ENCODE measurements at places on chromosomes 12 and 14. TPM values are rescaled to one million over a fixed set of nuclear protein-coding genes. Genes with fewer than 3 reads are reported as not detected.
A peak's percentile ranks its signal among the peaks of the same experiment; 100 is the strongest.

DNA sequence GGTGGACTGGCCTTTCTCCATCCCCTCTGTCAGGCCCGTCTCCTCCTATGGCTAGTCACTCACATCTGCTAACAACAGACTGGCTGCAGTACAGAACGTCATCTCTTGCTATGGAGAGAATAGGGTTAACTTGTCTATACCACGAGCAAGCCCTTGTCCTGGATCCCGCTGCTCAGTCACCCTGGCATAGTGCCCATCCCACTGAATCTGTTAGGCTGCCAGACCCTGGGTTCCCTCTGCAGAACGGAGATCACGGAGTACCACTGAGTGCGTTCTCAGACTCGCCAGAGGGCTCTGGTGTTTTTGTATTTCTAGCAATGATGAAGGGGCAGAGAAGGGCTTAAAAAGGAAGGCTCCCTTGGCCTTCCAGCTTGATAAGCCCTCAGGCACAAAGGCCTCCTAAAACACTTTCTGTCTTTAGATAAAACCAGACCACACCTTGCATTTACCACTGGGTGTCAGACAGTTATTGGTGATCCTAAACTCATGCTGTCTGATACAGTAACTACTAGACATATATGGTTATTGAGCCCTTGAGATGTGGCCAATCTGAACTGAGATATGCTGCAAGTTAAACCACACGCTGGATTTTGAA is 6.3 kb upstream of the NRIP2 start:
- peaks cover 3% of the 10 kb centered on the region for H3K36me3 ChIP-seq
- no peaks in the 10 kb centered on the region for H3K27me3 ChIP-seq
- H3K4me3 ChIP-seq = no peak overlapping the region
- no peak for DNase-seq
- no peak overlapping the region for H3K27ac ChIP-seq

- H3K27ac ChIP-seq = no peak overlapping the region
- no peak for DNase-seq
- peaks cover 4% of the 10 kb centered on the region for H3K4me1 ChIP-seq
- peaks cover 29% of the 10 kb centered on the region for H3K36me3 ChIP-seq
- H3K27me3 ChIP-seq = no peaks in the 10 kb centered on the region
- no peak overlapping the region for H3K4me3 ChIP-seq
These were observed 22.2 kb downstream of the NR2C1 start for GRCh38 chr12:95051241-95051640.

- H3K4me1 ChIP-seq = no peaks in the 10 kb centered on the region
- H3K27ac ChIP-seq = no peak overlapping the region
- no peak for DNase-seq
- no peaks in the 10 kb centered on the region for H3K27me3 ChIP-seq
- no peak overlapping the region for H3K4me3 ChIP-seq
- H3K36me3 ChIP-seq = no peaks in the 10 kb centered on the region
These were observed 97.9 kb downstream of the KCNMB4 start for GRCh38 chr12:70463997-70464396.

DNA sequence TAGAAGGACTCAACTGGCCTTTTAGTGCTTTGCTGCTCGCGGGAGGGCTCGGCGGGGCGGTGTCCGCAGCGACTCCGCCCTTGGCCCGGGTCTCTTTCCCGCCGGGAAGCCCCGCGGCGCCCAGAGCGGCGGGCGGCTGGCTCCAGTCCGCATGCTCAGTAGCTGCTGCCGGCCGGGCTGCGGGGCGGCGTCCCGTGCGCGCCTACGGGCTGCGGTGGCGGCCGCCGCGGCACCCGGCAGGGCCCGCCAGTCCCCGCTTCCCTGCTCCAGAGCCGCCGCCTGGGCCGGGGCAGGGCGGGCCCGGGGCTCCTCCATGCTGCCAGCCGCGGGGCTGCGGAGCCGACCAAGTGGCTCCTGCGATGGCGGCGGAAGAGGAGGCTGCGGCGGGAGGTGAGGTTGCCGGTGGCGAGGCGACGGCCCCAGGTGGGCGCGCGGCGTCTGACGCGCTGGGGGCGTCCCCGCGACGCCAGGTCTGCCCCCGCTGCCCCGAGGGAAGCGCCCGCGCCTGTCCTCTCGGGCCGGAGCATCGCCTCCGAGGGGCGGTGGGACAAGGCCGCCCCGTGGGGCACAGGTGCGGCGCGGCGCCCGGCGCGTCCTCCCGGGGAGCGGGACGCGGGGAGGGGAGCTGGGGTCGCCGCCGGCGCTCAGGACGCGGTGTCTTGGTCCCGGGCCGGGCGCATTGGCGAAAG is at the start of gene BMAL2:
Gene BMAL2 (plus strand): TSS at position 123 of the 689 bp plus-strand sequence. CDS start 237 bp downstream, at position 360.
- peak within 1 kb of the TSS; percentile 73 for H3K27ac ChIP-seq
- H3K27me3 ChIP-seq = peaks cover 56% of the 10 kb centered on the region
- H3K4me1 ChIP-seq = peaks cover 30% of the 10 kb centered on the region
- peaks cover 2% of the 10 kb centered on the region for H3K36me3 ChIP-seq
- peak within 1 kb of the TSS; percentile 93 for H3K4me3 ChIP-seq
- DNase-seq = peak; percentile 65

DNA sequence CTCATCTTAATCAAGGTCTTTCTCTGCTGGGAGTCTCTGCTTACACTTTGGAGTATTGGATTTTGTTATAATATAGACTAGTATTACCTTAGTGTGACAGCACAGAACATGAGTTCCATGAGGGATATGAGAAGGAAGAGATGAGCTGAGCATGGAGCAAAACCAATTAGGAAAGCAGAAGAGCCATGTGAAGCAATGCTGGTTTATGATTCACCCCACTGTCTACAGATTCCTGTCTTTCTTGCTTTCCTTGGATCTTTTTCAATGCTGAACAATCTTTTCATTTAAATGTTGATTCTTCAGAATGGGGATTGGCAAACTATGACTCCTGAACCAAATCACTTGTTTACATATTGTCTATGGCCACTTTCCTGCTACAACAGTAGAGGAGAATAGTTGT is 70.4 kb upstream of the KITLG start:
- H3K27me3 ChIP-seq = no peaks in the 10 kb centered on the region
- no peak overlapping the region for H3K27ac ChIP-seq
- no peak overlapping the region for H3K4me3 ChIP-seq
- H3K36me3 ChIP-seq = no peaks in the 10 kb centered on the region
- peaks cover 1% of the 10 kb centered on the region for H3K4me1 ChIP-seq
- DNase-seq = no peak

DNA sequence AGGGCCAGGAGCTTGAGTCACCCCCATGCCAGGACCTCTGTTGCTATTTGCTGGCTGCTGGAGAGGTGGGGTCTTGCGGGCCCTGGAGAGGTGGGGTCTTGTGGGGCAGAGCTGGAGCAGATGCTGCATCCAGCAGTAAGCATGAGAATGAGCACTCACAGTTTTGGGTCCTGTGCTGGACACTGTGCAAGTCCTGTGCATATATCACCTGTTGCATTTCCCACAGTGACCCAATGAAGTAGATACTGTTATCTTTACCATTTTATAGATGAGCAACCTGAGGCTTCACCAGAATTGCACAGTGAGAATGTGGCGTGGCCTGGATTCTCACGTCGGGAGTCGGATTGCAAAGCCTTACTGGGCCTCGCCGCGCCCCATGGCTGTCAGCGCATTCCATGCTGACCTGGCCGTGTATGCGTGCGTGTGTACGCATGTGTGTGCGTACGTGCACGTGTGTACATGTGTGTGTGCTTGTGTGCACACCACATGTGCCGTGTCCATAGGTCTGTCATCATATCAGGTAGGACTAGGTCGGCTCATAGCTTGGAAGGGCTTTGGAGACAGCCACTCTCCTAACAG is 12.0 kb downstream of the COA8 start:
- H3K36me3 ChIP-seq = peaks cover 12% of the 10 kb centered on the region
- H3K27me3 ChIP-seq = no peaks in the 10 kb centered on the region
- no peak overlapping the region for H3K4me3 ChIP-seq
- peaks cover 7% of the 10 kb centered on the region for H3K4me1 ChIP-seq
- peak overlapping the region; percentile 23 for H3K27ac ChIP-seq

DNA sequence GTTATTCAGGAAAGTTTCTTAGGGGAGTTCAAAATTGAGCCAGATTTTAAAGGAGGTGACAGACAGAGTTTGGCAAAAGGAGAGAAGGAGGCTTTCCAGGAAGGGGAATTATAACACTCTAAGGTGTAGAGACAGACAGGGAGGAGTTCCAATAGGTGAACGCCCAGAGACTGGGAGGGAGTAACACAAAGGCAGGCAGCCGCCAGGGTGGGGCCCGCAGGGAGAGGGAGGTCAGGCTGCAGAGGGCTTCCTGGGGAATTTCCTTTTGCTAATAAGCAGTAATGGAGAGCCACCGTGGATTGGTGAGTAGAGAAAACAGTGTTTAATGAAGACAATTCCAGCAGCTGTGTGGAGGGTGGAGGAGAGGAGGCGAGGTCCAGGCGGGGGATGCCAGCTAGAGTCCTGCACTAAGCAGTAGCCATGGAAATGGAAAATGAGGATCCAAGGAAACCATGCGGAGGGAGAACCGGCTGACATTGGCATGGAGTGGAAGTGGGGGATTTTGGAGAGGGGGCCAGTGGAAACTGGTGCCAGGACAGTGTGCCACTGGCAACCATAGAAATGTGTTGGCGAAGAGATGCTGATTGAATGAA is 22.2 kb downstream of the GRIN2B start:
- no peak overlapping the region for H3K4me3 ChIP-seq
- peaks cover 65% of the 10 kb centered on the region for H3K27me3 ChIP-seq
- H3K36me3 ChIP-seq = no peaks in the 10 kb centered on the region
- peaks cover 6% of the 10 kb centered on the region for H3K4me1 ChIP-seq
- no peak overlapping the region for H3K27ac ChIP-seq
- DNase-seq = no peak

- H3K36me3 ChIP-seq = peaks cover 9% of the 10 kb centered on the region
- H3K27ac ChIP-seq = peak overlapping the region; percentile 88
- peaks cover 29% of the 10 kb centered on the region for H3K4me1 ChIP-seq
- H3K4me3 ChIP-seq = no peak overlapping the region
- DNase-seq = no peak
These were observed 19.4 kb upstream of the A2M start for GRCh38 chr12:9134981-9135628.

DNA sequence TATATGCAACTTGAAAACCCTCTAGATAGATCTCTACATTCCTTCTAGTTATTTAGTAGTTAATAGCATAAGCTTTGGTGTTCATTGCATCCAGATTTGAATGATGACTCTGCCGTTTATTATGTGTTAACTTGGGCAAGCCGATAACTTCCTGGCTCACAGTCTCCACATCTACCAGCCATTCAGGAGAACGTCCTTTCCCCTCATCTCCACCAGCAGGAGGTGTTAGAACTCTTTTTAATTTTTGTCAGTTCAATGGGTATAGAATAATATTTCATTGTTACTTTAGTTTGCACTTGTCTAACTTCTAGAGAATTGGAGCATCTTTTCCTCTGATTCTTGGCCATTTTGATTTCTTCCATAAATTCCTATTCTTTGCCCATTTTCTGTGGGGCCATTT is 30.0 kb upstream of the WSCD2 start:
- no peaks in the 10 kb centered on the region for H3K36me3 ChIP-seq
- peaks cover 56% of the 10 kb centered on the region for H3K27me3 ChIP-seq
- DNase-seq = no peak
- H3K27ac ChIP-seq = no peak overlapping the region
- H3K4me3 ChIP-seq = no peak overlapping the region

GRCh38 chr12:79448816-79449215 is 241.9 kb downstream of the PAWR start:
- peaks cover 2% of the 10 kb centered on the region for H3K36me3 ChIP-seq
- H3K27ac ChIP-seq = no peak overlapping the region
- no peak overlapping the region for H3K4me3 ChIP-seq
- DNase-seq = no peak
- H3K4me1 ChIP-seq = peaks cover 27% of the 10 kb centered on the region
- no peaks in the 10 kb centered on the region for H3K27me3 ChIP-seq

- H3K27ac ChIP-seq = no peak overlapping the region
- no peak for DNase-seq
- no peak overlapping the region for H3K4me3 ChIP-seq
- H3K4me1 ChIP-seq = no peaks in the 10 kb centered on the region
These were observed 150.1 kb downstream of the CAPZA3 start for GRCh38 chr12:18888047-18888446.

DNA sequence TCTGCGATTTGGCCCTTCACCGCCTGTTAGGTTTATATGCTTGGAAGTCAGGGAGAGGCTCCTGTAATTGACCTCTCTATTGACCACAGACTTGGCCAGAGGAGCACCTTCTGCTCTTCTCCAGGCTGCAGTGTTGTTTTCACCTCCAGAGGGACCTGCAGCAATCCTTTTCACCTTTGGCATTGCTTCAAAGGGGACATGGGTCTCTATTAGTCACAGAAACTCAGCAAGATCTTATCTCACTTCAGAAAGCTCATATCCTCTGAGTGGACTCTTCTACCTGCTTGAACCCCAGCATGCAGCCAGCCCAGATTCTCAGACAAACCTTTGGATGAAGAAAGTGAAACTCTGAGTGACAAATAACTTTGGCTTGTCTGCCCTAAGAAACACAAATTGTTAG is 339.3 kb downstream of the NRXN3 start:
- H3K27me3 ChIP-seq = no peaks in the 10 kb centered on the region
- no peak for DNase-seq
- H3K36me3 ChIP-seq = no peaks in the 10 kb centered on the region
- no peak overlapping the region for H3K27ac ChIP-seq

DNA sequence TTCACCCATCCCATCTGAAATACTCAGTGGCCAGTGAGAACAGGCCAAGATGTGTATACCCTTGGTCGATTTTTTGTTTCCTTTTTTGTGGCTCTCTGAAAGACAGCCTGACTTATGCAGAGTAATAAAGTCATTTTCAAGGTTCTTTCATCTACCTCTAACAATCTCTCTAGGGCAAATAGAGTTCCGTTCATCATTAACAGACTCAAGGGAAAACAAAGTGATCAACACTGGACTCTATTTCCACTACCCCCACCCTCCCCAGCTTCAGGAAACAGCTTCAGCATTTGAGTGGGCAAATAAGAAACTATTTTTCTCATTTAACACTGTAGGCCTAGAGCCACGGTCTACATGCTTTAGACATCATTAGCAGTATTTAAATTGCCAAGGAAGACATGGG is 15.9 kb downstream of the PRKAB1 start:
- peaks cover 10% of the 10 kb centered on the region for H3K4me1 ChIP-seq
- no peak for DNase-seq
- H3K27me3 ChIP-seq = no peaks in the 10 kb centered on the region
- no peak overlapping the region for H3K27ac ChIP-seq
- H3K36me3 ChIP-seq = peaks cover 20% of the 10 kb centered on the region

- H3K4me1 ChIP-seq = peaks cover 31% of the 10 kb centered on the region
- no peaks in the 10 kb centered on the region for H3K36me3 ChIP-seq
- peak; percentile 68 for DNase-seq
- peak overlapping the region; percentile 2 for H3K27ac ChIP-seq
These were observed 342.7 kb downstream of the CACNA1C start for GRCh38 chr12:2395354-2395977.

- H3K4me1 ChIP-seq = no peaks in the 10 kb centered on the region
- H3K4me3 ChIP-seq = no peak overlapping the region
- H3K36me3 ChIP-seq = no peaks in the 10 kb centered on the region
- DNase-seq = no peak
These were observed 166.9 kb upstream of the CCND2 start for GRCh38 chr12:4106621-4107020.

SLC17A8 gene
- 0.66 TPM for total RNA-seq

P2RX2 gene
- 8.6 TPM for total RNA-seq

TCL1B gene
- total RNA-seq = not detected

NKX2-1 gene
- total RNA-seq = not detected

ESR2 gene
- total RNA-seq = 0.44 TPM

DPY19L2 gene
- 19.0 TPM for total RNA-seq

RNU4-1 gene
- total RNA-seq = 5,368 TPM

BATF gene
- 1.8 TPM for total RNA-seq

SPPL3 gene
- 75.6 TPM for total RNA-seq

Data from mesothelial cell of epicardium (in vitro differentiated cells).